ENCODE measurements at places on chromosomes 16 and 17.

GRCh38 chr16:10541366-10541765, 39.0 kb downstream of the EMP2 start:
- no peak for DNase-seq

- no peak for DNase-seq
These were observed 11.9 kb downstream of the SPNS2 start for GRCh38 chr17:4510618-4510941.

GRCh38 chr17:78947235-78948149, 22.3 kb upstream of the TIMP2 start:
- no peak for DNase-seq

GRCh38 chr17:28228109-28228840, 90.7 kb upstream of the TMEM97 start:
- no peak for DNase-seq

DNA sequence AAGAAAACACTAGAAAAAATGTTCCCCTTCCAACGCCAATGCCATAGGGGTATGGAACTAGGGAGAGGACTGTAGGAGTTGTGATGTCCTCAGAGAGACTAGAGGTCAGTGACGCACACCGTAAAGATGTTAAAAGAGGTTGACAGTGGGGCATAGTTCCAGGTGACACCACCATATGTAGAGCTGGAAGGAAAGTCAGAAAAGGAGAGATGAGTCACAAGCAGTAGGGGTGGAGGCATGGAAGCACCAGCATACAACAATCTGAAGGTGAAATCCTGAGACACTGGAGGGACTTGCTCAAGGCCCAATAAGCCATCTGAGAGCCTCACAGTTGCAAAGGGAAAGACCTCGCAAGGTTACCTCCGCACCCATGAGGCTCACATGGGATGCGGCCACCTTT, 76.0 kb downstream of the ZNF18 start:
- no peak for DNase-seq

DNA sequence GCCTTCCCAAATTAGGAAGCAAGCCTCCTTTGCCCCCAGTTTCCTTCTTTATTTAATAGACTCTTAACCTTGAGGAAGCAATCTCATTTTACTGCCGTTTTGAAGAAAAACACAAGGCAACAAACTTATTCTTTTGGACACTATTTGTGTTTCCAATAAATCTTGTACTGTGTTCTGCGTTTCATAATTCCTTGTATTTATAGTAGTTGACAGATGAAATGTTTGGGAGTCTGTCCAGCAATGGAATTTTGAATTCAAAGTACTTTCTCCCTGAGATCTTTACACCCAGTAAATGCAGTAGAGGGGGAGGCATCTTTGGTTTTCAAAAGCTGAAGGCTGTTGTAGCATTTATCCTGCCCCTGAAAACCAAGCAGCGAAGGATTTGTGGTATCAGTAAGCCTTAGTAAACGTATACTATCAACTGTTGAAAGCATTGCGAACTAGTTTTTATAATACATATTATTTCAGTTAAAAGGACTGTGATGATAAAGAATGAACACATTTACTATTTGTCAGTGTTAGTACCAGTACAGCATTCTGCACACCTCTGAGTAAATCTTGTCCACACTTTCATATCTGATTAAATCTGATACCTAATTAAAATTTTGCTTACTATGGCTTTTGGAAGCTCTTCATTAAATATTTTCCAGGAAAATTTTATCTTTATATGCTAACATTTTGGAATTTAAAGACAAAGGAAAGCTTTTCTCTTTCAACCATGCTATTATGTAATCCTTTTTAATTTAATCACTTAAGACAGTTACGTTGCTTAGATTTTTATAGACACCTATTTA, 83.1 kb downstream of the TNRC6C start:
- DNase-seq, result no peak
